ENCODE measurements at places on chromosomes 1 and 21.

- no peak for DNase-seq
Measured at GRCh38 chr1:70552662-70553566, 141.8 kb downstream of the CTH start.

GRCh38 chr1:109388884-109389637, 8.7 kb downstream of the SORT1 start:
- DNase-seq, result peak; percentile 53

GRCh38 chr1:215473943-215474342, 93.2 kb upstream of the KCTD3 start:
- no peak for DNase-seq

- no peak for DNase-seq
Measured at GRCh38 chr1:210294999-210295745, 33.5 kb upstream of the HHAT start.

- DNase-seq, result no peak
Measured at GRCh38 chr1:113434081-113434873, 44.0 kb downstream of the MAGI3 start.

- DNase-seq, result no peak
Measured at GRCh38 chr1:68057050-68057449, 6.6 kb upstream of the DIRAS3 start.

- DNase-seq, result no peak
Measured at GRCh38 chr1:209707308-209707707, 2.7 kb downstream of the HSD11B1 start.

- DNase-seq, result no peak
Measured at GRCh38 chr1:194208674-194209073, 1022.3 kb upstream of the B3GALT2 start.

DNA sequence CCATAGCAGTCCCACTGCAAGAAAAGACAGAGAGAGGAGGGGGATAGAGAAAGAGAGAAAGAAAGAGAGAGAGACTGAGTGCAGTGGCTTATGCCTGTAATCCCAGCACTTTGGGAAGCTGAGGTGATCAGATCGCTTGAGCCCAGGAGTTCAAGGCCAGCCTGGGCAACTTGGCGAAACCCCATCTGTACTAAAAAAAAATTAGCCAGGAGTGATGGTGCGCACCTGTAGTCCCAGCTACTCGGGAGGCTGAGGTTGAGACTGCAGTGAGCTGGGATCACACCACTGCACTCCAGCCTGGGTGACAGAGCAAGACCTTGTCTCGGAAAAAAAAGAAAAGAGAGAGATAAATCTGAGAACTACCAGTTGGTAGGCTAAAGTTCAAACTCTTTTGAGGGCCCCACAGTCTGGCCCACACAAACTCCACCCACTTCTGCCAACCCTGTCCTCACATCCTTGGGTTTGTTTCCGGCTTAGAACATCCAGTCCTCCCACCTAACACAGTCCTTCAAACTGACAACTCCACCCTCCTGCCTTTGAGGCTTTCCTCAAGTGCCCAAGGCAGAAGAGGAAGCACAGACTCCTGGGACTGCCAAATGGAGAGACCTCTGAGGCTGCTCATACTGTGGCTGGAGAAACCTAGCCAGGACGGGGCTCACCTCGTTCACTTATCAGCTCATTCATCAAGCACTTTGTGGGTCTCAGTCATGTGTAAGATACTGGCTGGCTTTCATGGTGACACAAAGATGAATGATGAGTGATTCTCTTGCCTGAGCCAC, 20.1 kb downstream of the TFAP2E start:
- DNase-seq, result no peak

DNA sequence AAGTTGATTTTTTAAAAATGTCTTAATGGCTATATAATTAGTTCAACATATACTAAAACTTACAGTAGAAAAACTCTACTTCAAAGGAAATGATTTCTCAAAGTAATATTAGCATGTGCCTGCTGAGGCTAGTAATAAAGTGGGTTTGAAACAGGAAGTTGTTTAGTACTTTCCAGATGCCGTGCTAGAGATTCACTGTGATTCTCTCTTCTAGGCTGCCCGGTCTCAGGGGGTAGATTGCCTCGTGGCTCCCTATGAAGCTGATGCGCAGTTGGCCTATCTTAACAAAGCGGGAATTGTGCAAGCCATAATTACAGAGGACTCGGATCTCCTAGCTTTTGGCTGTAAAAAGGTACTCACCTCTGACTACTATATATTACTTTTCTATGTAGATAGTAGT, 9.1 kb downstream of the EXO1 start:
- DNase-seq, result no peak

DNA sequence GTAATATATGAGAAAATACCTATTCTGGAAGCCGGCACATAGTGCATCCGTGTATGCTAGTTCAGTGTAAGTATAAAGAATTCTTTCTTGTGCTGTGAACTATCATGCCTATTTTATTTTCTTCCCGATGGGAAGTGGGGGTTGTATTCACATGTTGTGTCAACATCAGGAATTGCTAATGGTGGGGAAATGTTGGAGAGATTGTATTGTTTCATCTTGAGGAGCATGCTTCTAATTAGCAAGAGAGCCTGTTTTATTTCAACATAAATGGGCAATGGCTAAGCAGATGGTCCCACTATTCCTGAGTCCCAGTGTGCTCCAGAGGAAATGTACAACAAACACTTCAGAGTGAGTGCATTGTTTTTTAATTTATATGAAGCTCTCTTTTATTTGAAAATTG, 485.2 kb downstream of the PLPP3 start:
- no peak for DNase-seq

- no peak for DNase-seq
Measured at GRCh38 chr1:156684227-156684782, 7.1 kb upstream of the NES start.

DNA sequence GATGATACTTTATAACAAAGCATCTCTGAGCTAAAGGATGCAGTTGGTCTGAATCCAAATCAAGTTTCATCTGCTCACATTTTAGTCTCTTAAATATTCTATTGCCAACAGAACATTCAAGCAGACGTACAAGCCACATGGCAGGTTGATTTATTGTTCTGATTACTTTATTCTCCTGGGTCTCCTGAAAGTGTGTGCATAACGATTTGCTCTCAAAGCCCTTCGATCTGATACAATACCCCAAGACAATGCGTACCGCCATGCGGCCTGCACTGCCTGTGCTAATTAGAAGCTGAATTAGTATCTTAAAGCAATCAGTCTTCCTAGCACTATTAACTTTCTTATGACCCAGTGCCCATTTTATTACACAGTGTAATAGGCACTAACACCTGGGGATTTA, 56.9 kb downstream of the FHAD1 start:
- no peak for DNase-seq

- DNase-seq, result no peak
Measured at GRCh38 chr1:31798433-31799195, 17.2 kb downstream of the SPOCD1 start.

- DNase-seq, result no peak
Measured at GRCh38 chr1:173418107-173418985, 58.8 kb upstream of the PRDX6 start.

DNA sequence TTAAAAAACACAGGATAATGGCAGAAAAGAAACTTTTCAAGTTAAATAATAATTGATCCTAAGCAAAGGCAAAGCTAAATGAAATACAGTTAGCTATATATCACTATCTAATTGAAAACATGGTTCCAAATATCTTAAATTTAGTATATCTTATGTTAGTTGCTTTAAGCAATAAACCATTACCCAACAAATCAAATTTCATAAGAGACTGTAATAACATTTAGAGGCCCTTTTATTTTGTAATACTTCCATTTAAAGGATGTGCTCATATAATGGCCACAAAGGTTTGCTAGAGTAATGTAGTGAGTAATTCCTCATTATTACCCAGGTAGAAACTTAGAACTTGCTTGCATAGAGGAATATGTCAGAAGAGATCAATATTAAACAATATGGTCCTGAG, 32.3 kb downstream of the RPL5 start:
- no peak for DNase-seq

- DNase-seq, result no peak
Measured at GRCh38 chr1:70382682-70383081, 28.2 kb upstream of the ANKRD13C start.

- DNase-seq, result no peak
Measured at GRCh38 chr21:45578811-45579381, 36.7 kb upstream of the SLC19A1 start.

- DNase-seq, result no peak
Measured at GRCh38 chr1:221939607-221940006, 197.7 kb upstream of the DUSP10 start.

DNA sequence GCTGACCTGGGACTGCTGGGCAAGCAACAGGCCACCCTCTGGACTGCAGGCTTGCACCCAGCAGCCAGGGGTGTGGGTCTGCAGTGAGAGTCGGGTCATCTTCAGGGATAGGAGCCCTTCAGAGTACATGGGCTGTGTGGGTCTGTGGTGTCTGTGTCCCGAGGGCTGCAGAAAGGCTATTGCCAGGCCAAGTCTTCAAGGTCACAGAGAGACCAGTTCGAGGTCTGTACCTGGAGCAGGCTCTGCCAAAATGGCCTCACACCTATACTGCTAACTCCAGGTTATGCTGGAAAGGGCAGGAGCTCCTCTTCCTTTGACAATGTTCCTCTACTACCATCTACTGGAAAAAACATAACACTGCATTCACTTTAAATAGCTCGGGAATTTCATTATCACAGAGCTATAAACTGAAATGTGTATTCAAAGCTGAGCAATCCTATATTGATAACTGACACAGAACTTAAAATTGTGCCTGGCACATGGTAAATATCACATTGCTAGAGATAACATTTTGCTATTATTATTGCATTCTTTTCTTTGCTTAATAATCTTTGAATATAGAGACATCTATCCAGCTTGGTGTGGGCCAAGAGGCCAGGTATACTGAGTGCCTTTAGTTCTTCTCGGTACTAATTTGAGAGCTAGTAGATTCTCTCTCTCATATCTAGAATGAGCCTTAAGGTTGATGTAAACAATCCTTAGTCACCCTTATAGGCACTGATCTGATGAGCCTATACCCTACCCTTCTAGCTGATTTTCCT, 6.9 kb upstream of the DNAH14 start:
- DNase-seq, result peak; percentile 35

GRCh38 chr1:178692564-178693327, 32.3 kb upstream of the RALGPS2 start:
- no peak for DNase-seq

Measured in erythroblast (primary cell).